ENCODE measurements at places on chromosomes 7 and 10.

DNA sequence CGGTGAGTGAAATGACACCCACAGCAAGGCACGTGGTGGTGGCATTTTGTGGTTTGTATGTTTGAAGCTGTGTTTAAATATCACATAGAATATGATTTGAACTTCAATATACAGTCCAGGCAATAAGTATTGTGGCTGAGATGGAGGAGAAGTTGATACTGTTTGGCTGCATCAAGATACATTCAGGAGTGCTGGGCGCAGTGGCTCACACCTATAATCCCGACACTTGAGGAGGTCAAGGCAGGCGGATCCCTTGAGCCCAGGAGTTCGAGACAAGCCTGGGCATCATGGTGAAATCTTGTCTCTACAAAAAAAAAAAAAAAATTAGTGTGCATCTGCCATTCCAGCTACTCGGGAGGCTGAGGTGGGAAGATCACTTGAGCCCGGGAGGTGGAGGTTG lies 35.2 kb upstream of the NUB1 start:
- DNase-seq: no peak

DNA sequence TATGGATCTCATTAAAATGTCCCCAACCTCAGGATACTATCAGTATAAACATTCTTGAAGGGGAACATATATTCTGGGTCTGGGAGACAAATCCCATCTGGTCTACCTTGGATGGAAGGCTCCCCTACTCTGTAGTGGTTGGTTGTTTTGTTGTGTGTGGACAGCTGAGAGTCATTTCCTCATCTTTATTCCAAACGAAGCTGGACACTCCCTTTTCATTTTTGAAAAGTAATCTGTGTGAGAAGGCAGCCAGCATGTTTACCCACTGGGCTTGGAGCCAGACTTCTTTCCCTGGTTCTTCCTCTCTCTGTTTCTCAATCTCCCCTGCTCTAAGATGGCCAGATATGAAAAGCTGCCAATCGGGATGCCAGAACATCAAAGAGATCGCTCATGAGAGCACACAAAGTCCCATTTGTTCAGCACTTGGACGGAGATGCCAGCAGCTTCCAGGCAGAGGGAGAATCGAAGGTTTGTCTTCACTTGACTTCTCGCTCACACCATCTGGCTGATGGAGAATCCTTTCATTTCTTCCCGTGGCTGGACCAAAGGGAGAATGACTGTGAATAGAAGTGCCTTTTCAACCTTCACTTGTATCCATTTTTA lies 108.1 kb upstream of the AGR3 start:
- DNase-seq: no peak

- peak; percentile 16 for DNase-seq
Observed at GRCh38 chr7:112422842-112423496, 27.3 kb upstream of the IFRD1 start.

GRCh38 chr7:79055722-79056415 lies 397.6 kb downstream of the MAGI2 start:
- DNase-seq: no peak

GRCh38 chr7:153065051-153065450 lies 305.5 kb downstream of the ACTR3B start:
- DNase-seq: no peak

DNA sequence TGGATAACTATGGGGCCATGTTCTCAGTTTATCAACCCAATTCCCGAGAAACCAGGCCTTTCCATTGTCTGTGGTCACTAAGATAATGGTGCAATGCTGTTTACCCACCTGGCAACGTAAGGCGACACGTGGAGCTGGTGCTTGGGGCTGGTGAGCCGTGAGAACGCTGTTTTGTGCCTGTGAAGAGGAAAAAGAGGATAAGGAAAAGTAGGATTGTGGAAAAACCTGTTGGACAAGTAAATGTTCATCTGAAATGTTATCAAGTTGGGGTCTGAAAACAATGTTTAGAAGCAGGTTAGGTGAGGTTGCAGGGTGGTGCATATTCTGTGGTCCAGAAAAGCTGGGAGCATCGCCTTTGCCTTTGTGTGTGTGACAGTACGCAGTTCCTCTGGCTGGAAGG lies 88.5 kb downstream of the PPP1R17 start:
- DNase-seq: no peak

DNA sequence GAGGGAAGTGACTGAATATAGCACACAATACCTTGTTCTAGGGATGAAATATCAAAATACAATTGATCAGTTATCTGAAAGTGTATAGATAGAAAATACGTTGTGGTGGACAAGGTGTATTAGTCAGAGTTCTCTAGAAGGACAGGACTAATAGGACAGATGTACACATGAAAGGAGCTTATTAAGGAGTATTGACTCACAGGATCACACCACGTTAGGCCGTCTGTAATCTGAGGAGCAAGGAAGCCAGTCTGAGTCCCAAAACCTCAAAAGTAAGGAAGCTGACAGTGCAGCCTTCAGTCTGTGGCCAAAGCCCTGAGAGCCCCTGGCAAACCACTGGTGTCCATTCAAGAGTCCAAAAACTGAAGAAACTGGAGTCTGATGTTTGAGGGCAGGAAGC lies 406.1 kb downstream of the MDFIC start:
- DNase-seq: no peak

DNA sequence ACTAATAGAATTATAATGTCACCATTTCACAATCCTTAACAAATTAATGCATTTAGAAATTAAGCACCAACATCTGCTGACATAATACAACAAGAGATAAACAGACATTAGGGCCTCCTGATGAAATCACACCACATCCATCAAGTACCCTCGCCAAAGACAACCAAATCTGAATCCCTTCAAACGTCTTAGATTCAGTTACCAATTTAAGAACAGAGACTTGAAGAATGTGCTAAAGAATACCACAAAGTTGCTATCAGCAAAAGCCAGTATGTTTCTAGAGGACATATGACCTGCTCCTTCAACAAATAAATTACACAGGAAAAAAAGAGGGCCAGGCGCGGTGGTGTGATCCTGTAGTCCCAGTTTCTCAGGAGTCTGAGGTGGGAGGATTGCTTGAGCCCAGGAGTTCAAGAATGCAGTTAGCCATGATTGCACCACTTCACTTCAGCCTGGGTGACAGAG lies 144.5 kb downstream of the REEP3 start:
- DNase-seq: no peak

DNA sequence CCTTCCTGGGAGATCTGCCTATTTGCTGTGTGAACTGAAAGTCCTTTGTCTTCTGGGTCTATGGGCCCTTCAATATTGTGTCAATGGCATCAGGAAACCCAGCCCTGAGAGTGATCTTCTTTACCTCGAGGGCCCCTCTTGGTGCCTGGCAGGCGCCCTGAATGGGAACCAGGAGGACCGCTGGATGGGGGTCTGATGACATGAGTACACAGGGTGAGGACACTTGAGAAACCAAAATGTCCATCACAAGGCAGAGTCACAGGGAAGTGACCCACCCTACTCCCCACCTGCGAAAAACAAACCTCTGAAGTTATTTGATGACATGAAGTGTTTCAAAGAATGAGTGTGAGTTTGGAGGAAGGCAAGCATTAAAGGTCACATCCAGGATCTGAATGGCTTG lies 17.3 kb downstream of the SFTPA1 start:
- DNase-seq: no peak

DNA sequence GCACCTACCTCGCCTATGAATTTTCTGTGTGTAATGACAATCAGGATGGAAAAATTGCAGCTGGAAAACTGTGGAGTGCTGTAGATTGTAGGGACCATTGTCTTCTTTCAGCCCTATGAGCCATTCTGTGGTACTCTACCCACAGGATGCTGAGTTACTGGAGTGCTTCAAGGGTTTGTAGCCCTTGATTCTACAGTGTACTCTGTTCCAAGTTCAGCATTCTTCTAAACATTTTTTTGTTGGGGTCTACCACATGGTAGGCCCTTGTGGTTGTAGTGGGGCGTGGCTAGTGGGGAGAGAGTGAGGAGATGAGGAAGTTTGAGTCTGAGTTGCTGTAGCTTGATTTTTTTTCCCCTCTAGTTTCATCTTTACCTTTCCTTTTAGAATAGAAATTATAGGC lies 33.5 kb downstream of the REEP3 start:
- peak; percentile 31 for DNase-seq

- DNase-seq: no peak
Observed at GRCh38 chr10:124224331-124225028, 131.1 kb upstream of the CHST15 start.

DNA sequence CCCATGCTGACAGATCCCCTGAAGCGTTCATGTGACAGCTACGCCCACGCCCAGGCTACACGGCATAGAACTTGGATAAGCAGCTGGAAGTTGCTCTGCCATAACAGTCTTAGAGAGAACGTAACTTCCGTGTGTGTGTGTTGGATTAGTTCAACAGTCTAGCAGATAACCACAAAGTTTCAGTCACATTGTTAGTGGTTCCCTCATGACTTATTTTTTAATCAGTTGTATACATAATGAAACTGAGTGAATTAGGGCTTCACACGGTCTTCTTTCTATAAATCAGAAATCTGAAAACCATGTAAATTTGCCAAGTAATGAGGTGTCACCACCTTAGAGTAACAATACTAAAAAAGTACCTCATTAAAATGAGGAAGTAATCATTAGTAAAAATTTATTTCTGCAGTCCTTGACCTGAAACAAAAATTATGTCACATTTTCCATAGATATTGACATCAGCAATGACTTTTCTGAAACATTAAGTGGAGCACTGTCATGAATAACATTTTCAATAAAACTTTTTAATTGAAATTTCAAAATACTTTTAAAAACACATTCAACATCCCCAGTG lies 21.7 kb upstream of the MACC1 start:
- DNase-seq: peak; percentile 11

DNA sequence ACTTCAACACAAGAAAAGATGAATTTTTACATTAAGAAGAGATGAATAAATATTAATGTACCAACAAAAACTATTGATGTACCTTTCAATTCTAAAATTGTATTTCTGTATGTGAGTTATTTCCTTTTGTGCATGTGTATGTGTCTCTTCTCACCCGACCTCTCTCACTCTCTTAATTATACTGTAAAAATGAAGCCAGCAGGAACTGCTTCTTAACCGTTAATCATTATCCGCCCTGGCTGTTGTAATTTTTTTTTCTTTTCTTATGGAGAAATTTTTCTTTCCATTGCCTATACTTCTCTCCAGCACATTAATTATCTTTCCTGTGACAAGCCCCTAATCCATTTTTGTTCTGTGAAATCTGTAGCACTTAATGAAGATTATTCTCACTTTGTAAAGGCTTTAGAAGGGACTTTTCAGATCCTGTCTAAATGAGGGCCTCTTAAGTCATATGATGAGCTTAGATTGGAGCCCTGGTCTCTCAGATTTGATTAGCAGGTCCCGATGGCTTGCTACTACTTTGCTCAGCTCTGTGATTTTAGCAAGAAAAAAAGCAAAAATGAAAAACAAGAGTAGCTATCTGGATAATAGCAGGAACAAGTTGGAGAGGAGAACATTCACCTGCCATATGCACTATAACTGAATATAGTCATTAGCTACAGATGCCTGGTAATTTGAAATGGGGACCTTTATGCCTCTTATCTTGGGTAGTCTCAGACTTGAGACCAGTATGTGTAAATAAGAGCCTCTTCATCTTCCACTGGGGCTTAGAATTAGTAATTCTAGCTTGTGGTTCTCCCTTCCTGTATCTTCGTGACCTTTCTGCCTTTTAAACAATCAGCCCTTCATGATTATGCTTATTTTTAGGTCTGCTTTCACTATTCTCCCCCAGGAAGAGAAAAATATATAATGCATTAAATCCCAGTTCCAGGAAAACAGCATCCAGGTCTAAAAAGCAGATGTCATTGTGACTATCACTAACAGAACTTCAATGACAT lies 80.0 kb upstream of the COL1A2 start:
- no peak for DNase-seq

DNA sequence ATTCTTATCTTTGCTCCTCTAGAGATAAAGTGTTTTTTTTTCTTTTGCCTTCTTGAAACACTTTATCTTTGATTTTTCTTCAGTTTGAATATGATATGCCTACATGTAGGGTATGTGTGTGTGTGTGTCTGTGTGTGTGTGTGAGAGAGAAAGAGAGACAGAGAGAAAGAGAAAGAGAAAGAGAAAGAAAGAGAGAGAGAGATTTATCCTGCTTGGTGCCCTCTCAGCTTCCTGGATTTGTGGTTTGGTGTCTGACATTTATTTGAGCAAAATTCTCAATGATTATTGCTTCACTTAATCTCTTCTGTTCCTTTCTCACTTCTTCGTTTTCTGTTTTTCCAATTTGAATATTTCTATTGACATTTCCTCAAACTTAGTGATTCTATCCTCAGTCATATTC lies 60.3 kb downstream of the RAB18 start:
- no peak for DNase-seq

DNA sequence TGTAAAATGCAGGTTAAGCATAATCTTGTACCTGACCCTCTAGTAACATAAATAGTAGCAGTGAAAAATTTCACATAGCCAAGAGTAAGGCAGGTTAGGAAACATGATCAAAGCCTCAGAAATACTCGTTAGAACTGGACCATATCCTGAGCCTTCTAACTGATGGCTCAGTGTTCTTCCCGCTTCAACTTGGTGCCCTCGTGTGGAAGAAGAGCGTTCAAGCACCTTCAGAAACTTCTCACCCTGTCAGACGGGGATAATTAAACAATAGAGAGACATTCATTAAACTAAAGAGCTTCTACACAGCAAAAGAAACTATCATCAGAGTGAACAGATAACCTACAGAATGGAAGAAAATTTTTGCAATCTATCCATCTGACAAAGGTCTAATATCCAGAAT lies 124.5 kb downstream of the MYOF start:
- DNase-seq: peak; percentile 15

DNA sequence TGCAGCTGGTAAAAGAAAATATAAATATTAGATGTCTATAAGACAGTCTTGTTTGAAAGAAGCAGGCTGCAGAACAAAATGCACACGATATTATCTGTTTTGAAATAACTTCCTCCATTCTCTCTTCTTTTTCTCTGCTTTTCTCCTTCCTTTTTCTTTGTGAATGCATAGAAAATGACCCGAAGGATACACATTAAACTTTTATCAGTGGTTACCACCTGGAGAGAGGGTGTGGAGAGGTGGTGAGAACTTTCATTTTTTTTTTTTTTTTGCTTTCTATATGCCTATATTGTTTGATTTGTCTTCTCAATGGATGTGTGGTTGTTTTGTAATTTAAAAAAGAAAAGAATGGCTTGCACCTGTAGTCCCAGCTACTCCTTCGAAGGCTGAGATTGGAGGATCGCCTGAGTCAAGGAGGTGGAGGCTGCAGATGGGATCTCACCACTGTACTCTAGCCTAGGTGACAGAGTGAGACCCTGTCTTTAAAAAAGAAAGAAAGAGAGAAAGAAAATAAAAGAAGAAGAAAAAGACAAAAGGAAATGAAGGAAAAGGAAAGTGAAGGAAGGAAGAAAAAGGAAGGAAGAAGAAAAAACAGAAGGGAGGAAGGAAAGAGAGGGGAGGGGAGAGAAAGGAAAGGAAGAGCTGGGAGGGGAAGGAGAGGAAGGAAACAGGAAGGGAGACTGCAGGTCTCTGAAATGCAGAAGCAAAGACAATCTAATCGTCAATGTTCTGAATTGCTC lies 64.4 kb downstream of the SAMD9 start:
- DNase-seq: no peak

DNA sequence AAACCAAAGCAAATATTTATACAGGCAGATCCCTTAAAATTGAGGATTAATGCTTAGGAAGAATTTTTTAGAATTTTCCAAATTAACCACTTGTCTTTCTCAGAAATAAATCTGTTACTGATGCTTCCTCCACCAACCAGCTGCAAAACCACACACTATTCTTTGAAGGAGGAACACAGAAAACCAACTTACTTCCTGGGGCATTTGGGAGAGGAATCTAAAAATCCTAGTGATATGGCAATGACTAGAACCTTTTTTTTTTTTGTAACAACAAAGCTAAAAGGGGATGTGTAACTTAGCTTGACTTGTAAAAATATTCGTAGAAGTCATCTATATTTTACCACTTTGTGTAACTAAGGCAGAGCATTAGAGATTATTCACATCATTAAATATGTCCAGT lies 5.1 kb upstream of the TM9SF3 start:
- no peak for DNase-seq

- DNase-seq: no peak
Observed at GRCh38 chr7:120307991-120308545, 35.1 kb downstream of the KCND2 start.
